ENCODE measurements at places on chromosomes 11 and 22. TPM values are rescaled to one million over a fixed set of nuclear protein-coding genes. Genes with fewer than 3 reads are reported as not detected.

- DNase-seq, result no peak
These were observed 16.5 kb downstream of the P2RY2 start for GRCh38 chr11:73234471-73235181.

PATE4 gene
- not detected for total RNA-seq

DCDC1 gene
- not detected for total RNA-seq

TMEM121B gene
- total RNA-seq, result 1.7 TPM

OR5B21 gene
- not detected for total RNA-seq

DUSP8 gene
- 7.7 TPM for total RNA-seq

GRCh38 chr11:4493480-4493818 lies 11.0 kb downstream of the OR52K1 start:
- DNase-seq, result no peak

GRCh38 chr11:66901964-66902390 lies 45.1 kb downstream of the LRFN4 start:
- no peak for DNase-seq

TPBGL gene
- total RNA-seq, result not detected

- DNase-seq, result peak; percentile 72
These were observed 19.0 kb downstream of the KCNQ1 start for GRCh38 chr11:2463766-2464277.

CD248 gene
- total RNA-seq, result 11.1 TPM

DNA sequence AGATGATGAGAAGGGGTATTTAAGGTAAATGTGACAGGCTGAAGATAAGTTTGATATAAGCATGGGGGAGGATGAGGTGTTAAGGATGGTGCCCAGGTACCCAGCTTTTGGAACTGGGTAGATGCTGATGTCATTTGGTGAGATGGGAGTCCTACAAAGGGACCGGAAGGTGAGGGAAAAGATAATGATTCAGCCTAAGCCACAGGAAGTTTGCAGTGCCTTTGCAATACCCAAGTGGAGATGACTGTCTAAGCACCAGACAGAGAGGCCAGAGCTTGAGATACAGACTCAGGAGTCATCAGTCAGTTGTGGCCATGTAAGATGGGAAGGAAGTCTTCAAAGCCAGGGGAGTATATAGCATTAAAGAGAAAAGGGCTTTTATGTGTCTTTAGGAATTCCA lies 30.0 kb upstream of the SMCO4 start:
- no peak for DNase-seq

DNA sequence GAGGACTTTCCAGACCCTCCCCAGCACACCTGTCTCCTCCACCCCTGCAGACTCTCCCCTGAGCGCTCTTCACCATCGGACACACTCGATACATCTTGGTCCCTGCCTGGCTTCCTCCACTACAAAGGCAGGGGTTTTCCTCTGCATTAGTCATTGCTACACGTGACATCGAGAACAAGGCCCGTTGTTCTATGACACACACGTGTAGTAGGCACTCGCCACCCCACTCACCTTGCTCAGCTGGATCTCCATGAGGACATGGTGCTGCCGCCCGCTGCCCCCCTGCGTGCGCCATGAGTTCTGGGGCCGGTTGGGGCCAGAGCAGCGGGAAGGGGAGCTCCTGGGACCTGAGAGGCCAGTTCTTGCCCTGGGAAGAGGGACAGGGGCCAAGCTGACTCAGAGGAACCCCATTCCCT lies 16.7 kb downstream of the ATG2A start:
- no peak for DNase-seq

RELT gene
- total RNA-seq, result 1.8 TPM

DNA sequence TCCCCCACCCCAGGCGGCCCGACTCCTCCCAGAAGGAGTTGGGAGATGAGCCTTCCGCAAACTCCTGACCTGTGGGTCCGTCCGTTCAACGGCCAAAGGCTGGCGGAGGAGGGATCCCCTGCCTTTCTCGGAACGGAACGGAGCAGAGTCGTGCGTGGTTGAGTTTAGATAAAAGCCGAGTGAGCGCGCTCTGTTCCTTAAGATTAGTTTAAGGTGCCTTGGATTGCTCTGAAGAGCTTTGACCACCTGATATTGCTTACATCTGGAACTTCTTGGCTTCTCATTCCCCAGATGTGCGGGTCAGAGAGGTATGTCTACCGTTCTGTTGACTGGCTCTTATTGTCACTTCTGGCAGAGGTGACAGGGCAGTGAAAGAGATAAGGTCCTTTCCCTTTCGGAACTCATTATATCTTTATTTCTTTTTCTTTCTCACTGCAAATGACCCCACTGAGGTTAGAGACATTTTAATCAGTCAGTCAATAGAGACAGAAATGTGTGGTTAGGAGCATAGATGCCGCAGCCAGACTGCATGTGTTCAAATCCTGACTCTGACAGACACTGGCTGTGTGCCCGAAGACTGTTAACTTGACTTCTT lies at the start of gene TRIM6:
Gene TRIM6, plus strand, starts transcription at position 31 of the 595 bp plus-strand sequence. Its CDS starts 261 bp downstream, at position 292.
- DNase-seq, result peak; percentile 57

- peak; percentile 57 for DNase-seq
These were observed 15.4 kb downstream of the C11orf24 start for GRCh38 chr11:68256331-68256741.

TMEM151A gene
- 0.25 TPM for total RNA-seq

DNA sequence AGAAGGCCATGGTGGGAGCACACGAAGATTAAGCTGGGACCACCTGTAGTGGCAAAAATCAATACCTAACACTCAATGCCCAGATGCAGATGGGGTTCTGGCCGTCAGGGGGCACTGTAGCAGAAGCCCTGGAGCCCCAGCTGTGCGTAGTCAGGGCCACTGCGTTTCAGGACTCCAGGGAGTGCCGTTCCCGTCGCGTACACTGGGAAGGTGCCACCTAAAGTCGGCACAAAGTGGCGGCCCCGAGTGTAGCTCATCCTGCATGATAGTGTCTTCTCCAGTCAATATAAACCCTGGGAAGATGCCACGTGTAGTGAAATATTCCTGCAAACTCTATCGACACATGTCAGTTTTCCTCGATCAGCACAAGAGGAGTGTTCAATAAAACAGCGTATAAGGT lies 123.8 kb upstream of the NTM start:
- peak; percentile 47 for DNase-seq

SMIM35 gene
- total RNA-seq, result not detected

OTOG gene
- total RNA-seq, result not detected

DNA sequence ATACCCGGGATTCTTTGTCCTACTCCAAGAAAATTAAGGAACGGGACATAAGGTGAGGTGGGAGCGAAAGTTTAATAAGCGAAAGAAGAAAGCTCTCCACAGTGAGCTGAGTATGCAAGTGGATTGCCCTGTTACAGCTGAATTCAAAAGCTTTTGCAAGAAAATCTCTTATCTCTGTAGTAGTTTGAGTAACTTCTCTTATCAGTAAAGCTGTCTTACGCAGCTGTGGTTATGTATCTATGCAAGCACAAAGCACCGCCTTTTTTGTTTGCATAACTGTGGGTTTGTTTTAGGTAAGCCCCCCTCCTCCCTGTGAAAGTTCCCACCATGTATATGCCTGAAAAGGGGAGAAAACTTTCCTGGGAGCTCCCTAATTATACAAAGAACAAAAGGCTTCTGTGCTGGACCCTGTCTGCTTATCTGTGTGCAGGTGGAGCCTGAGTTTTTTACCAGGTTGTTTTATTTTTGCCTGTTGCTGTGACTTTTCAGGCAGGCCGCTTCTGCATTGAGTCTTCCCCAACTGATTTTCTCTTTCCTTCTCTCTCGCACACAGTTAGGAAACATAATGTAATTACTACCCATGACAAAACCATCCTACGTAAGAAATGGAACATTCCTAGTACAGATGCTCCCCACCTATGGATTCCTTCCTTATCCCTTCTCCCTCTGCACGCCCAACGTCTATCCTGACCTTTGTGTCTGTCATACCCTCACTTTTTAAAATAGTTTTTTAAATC lies 837 bp upstream of the PLAAT5 start:
- DNase-seq, result no peak

GRCh38 chr11:94708642-94709041 lies 59.5 kb upstream of the AMOTL1 start:
- DNase-seq, result no peak

DNA sequence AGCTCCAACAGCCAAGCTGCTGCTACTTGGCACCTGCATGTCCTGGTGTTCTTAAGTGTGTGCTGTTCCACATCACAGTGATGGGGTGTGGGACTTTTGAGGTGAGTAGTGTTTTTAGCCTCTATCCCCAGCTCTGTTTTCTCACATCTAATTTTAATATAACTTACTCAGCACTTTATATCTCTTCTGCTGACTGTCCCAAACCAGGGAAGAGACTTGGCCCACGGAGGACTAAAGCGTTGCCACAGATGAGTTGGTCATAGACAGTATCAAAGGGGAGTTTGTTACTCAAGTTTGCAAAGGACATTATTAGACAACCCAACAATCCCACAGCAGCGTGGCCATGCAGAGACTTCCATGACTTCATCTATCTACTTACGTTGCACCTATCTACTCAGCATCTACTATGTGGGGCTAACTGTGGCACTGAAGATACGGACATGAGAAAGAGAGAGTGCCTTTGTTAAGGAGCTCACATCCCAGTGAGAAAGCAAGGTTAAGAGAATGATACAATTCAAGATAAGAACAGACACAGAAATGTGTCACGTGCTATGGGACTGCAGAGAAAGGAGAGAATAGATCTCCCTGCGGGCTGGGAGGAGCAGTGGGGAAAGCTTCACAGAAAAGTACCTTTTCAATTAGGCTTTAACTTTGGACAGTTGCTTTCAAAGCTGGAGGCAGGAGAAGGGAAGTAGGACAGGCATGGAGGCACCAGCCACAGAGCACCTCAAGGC lies 82.4 kb downstream of the ME3 start:
- no peak for DNase-seq

OR6A2 gene
- not detected for total RNA-seq

PGA5 gene
- total RNA-seq, result 0.40 TPM

OR52K2 gene
- not detected for total RNA-seq

CRYBB2 gene
- total RNA-seq, result not detected

- no peak for DNase-seq
These were observed 1337.2 kb downstream of the TBC1D22A start for GRCh38 chr22:48099671-48100070.

DNA sequence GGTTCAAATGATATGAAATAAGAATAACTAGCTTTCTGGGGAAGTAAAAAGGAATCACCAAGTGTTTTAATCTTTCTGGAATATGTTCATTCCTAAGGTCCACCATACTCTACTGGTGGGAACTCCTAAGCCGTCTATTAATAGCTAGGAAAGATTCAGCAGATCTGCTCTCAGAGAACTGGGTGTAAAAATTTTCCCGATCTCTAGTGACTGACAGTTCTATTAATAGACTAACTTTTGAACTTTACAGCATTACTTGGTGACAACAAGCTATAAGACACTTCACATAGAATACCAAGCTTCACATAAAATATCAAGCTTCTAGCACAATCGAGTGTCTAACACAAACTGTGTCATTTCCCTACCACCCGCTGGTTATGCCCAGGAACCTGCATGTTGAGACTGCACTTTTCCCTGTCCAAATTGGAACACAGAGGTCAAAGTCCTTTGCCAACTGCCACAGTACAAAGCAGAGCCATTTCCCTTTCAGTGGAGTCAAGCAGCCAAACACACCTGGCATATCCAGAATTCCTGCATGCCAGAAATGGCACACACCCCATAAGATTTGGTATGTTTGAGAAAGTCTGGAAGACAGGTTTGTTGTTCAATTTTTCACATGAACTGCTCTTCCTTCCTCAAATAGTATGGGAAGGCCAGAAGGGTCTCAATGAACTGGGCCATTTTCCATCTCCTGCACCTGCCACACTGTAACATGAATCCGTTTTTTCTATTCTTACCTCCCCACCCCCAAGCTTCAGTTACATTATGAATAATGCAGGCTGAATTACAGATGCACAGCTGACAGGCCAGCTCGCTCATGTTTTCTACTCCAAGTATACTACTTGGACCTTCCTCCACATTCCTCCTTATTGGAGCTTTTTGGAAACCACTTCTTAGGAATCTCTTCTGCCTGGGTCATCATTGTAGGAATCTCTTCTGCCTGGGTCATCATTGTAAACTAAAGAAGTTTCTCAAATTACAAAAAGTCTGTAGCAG lies 3.7 kb downstream of the OSBP start:
- no peak for DNase-seq

DNA sequence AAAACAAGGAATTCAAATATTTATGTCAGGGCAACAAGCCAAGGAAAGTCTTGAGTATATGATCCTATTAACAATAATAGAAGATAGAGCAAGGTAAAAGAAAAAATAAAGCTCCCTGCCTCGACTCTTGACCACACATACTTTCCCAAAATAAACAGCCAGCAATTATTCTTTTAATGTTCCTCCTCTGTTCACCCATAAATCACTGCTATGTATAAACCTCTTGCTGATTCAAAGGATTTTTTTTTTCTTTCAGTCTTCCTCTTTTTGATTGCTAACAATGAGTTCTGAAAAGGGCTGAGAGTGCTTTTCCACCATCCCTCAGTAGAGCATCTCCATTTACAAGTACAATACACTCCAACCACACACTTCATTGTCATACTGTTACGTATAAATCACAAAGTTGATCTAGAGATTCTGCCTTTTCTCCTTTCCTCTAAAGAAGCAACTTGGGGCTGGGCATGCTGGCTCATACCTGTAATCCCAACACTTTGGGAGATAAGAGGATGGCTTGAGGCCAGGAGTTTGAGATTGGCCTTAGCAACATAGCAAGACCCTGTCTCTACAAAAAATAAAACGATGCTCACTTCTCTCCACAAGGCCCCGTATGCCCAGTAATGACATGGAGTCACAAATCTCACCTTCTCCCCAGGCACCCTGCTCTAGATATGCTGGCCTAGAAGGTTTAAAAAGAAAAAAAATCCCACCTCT lies 24.0 kb downstream of the RAB30 start:
- DNase-seq, result no peak

DNA sequence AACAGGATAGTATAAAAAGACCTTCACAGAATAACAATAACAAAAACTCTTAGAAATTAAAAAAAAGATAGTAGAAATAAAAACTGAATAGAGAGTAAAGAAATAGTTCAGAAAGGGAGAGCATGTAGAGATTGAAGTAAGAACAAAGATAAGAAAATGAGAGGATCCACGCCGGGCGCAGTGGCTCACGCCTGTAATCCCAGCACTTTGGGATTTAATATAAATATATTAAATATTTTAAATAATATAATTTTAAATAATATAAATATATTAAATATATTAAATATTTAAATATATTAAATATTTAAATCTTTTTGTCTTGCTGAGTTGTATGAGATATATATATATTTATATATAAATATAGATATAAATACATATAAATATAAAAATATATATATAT lies 11.0 kb downstream of the APOA4 start:
- no peak for DNase-seq

GRCh38 chr11:748007-748359 lies 719 bp downstream of the TALDO1 start:
- no peak for DNase-seq

- DNase-seq, result no peak
These were observed 29.1 kb downstream of the OPCML start for GRCh38 chr11:133503236-133503635.

DNA sequence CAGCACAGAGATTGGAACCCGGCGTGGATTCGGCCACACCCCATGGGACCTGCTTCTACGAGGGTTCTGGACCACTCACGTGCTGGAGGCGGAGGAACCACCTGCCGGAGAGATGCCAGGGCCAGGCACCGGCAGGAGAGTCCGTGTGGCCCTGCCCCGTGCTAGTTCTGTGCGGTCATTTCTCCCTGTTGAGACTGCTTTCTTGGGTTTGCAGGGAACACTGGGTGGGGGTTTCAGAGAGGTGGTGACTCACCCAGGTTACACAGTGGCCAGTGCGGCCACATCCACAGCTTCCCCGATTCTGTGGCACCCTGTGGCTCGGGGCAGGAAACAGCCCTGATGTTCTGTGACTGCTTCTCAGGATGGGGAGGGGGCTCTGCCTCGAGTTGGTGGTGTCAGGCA lies 3.6 kb upstream of the PHLDA2 start:
- no peak for DNase-seq

GRCh38 chr11:79437981-79438630 lies 2.7 kb downstream of the TENM4 start:
- peak; percentile 25 for DNase-seq

- DNase-seq, result no peak
These were observed 74.9 kb downstream of the DEPDC5 start for GRCh38 chr22:31828739-31829138.

Measured in left ventricle myocardium superior (tissue), 1 donor.